ENCODE measurements at places on chromosomes 5 and 9.

- DNase-seq = no peak
Observed at GRCh38 chr5:132422720-132423437, 53.4 kb downstream of the SLC22A5 start.

DNA sequence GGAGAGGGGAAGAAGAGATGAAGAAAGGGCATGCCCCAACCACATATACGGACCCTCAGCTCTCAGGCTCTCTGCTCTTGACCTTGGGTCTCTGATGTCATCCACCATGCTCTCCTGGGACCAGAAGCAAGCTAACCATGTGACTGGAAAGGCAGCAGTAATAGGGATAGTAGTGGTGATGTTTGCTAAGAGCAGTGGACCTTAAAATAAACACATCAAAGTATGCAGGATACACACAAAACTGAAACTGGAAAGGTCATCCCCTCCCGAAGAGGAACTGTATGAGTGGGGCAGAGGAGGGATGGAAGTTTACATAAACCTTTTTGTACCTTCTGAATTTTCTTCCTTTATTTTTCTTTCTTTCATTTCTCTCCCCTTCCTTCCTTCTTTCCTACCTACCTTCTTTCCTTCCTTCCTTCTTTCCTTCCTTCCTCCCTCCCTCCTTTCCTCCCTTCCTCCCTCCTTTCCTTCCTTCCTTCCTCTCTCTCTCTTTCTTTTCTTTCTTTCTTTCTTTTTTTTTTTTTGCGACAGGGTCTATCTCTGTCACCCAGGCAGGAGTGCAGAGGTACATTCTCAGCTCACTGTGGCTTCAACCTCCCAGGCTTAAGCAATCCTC lies 8.1 kb upstream of the PTPN3 start:
- DNase-seq = no peak

DNA sequence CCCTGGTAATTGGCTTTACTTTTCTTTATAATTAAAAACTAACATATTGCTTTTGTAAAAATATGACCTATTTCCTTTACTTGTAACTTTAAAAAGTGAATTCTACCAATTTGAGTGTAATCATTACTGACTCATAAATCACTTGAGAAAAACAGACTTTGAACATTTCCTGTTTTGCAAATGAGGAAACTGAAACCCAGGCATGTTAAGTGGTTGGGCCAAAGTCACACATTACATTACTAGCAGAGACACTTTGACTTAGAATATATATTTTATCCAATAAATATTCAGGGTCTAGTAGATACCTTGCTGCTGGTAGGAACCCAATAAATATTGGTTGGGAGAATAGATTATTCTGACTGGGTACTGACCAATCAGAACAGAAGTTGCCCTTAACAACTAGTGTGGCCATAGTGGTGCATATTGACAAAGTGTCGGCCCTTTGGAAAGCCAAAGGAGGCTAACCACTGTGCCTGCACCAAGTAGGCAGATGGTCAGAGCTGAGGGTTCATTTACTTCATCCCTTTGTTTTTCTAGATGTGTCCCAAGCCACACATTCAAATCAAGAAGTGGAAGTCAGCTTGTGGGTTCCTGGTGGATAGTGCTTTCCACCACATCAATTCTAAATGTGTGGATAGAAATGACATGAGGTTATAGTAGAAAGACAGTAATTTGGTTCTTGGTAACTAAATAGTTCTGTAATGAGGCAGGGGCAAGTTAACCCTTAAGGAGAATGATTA lies 365.1 kb upstream of the RIOK2 start:
- DNase-seq = no peak

DNA sequence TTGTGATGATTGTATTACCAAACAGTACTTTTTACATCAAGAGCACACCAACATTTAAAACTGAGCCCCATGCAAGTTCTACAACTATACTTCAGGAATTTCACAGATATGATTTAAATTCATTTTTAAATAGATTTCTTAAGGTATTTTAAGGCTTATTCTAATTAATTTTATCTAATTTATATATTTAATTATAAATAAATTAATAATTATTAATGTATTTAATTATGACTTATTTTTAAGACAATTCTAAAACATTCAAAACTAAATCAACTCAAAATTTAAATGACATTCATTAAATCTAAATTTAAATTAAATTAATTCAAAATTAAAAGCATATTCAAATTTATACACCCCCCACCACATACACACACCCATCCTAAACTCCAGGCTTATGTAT lies 299.2 kb downstream of the NFIB start:
- DNase-seq = no peak
